ENCODE measurements at places on chromosomes 7 and 10.
A peak's percentile ranks its signal among the peaks of the same experiment; 100 is the strongest.

DNA sequence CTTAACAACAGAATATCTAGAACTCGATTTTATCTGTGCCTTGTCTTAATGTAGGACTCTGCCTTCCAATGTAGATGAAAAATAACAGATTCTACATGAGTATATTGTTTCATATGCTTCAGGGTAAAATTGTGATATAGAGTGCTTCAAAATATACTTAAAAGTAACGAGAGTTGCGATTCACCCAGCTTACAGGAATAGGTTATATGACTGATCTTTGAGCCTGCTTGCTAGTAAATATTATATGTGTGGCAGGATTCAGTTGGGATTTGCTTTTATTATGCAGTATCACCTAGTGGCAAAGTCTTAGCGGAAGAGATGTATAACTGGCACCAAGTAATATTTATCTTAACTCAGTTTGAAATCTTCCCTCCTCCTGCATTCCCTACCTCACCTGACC, 183.3 kb downstream of the SEMA3E start:
- DNase-seq, result no peak

DNA sequence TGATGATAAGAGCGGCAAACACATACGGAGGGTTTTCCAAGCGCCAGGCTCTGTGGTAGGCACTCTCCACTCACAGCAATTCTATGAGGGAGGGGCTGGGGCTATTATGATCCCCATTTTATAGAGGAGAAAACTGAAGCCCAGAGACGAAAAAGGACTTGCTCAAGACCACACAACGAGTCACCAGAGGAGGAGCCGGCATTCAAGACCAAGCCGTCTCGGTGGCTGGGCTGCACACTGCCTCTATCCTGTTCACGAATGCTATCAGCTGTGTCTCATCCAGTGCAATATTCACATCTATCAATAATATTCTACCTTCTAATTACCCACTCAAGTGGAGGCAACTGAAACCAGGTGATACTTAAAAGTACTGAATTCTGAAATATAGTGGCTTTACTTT, 67.8 kb upstream of the NMT2 start:
- DNase-seq, result no peak

DNA sequence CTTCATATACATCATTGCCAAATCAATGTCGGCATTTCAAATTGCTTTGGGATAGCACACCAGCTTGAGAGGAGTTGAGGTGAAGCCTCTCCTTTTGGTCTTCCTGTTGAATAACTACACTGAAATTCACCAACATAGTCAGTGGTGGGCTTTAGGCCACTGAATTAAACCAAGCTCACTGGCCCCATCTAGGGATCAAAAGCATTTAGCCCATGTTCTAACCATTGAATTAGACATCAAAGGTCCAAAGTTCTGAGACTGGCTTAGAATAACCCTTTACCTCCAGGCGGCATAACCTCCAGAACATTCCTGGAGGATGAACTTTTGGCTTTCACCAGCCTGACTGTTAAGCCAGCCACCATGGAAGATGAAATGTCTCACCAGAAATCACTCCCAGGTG, 54.6 kb downstream of the BPGM start:
- peak; percentile 15 for DNase-seq

- DNase-seq, result no peak
Measured at GRCh38 chr10:131654471-131655087, 246.2 kb upstream of the PPP2R2D start.

DNA sequence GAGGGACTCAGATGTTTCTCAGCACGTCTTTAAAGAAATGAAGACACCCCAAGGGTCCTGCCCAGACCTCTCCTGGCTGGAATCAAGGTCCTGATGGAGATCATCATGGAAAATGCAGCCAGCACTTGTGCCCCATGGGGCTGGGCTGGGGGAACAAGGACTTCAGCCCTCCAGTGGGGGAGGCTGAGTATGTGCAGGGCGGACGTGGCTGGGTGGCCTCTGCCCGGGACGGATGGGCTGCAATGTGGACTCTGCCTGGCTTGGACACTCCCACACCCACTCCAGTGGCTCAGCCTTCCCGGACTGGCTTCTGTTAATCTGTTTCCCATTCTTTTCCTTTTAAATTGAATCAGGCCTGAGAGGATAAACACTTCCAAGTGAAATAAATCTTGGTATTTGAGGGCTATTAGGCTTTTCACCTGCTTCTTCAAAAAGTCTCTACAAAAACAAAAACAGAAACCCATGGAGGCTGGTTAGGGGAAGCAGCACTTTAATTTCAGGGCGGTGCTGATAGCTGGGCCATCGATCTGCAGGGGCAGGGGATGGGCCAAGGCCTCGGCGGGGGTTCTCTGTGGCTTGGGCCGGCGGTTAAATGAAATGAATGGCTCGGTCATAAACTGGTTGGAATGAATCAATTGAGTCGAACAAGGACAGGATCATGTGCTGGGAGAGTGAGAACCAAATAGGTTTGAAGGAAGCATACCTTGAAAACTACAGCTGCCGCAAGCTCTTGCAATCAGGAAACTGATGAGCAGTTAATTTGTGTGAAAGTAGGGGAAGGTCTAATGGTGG, 51.4 kb downstream of the ADARB2 start:
- DNase-seq, result no peak

- no peak for DNase-seq
Measured at GRCh38 chr10:79933961-79934360, 14.9 kb downstream of the SFTPD start.

DNA sequence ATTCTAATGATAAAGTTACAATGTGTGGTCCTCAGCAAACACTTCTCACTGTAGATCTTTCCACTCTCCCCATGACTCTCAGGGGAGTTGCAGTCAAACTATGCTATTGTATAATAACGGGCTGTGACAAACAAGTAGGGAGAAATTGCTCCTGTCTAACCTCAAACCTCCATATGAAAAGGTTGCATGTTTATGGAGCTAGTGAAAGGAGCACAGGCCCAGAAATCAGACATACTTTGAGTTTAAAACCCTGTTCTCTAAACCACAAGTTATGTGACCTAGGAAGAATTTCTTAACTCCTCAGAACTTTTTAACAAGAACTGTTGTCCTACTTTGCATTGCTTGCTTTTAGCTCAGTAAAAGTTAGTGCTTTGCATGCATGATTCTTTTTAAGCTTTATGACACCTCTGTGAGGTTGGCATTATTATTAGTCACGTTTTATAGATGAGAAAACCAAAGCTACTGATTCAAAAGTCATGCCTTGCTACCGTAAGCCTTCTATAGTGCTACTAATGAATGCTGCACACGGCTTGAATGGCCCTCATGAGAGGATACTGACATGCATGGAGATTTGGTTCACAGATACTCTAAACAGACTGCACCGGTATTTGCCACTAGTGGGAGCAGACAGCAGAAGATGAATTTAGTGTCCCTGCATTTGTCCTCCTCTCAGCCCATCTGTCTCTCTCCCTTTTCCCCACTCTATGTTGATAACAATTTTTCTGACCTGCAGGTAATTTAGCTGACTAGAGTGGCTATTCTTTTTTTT, 129.5 kb upstream of the PCGF5 start:
- no peak for DNase-seq

GRCh38 chr7:18086165-18087025, 58.7 kb upstream of the PRPS1L1 start:
- no peak for DNase-seq

All from activated CD4-positive, alpha-beta T cell treated with anti-CD3 and anti-CD28 coated beads, Interleukin-2, amount 50 U/mL, for 24 hours (primary cell).